ENCODE measurements at places on chromosomes 11 and 22.
A peak's percentile ranks its signal among the peaks of the same experiment; 100 is the strongest.

DNA sequence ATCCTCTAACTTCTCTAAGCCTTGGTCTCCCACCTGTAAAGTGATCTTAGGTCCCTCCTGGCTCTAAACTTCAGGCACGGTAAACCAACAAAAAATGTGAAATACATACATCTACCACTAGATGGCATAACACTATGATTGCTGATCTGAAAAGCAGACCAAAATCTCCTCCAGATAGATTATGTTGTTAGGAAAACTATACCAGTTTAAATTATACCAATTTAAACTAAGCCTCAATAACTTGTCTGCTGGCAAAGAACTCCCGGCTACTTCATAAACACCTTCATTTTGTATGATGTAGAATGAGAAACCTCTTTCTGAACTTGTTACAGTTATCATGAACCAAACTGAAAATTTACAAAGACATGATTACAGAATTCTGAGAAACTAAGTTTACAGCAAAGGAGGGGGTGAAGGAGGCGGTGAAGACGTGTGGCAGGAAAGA lies 85.9 kb downstream of the SBF2 start:
- DNase-seq, result peak; percentile 19

- no peak for DNase-seq
These were observed 123.6 kb downstream of the ABTB2 start for GRCh38 chr11:34234086-34234740.

DNA sequence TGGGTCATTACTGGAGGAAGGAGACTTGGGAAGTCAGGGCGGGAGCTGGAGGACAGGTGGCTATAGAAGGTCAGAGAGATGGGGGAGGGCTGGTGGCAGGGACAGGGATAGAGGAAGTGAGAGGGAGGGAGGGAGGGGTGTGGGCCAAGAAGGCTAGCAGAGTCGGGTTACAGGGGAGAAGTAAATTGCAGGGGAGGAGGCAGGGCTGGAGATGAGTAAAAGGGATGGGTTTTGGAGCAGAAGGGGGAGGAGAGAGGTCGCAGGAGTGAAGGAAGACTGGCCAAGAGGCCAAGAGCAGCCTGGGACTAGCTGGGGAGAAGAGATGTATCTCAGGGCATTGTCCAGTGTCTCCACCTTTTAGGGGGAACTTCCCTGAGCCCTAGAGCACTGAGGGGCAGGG lies 33.0 kb downstream of the LRRC10B start:
- DNase-seq, result no peak

DNA sequence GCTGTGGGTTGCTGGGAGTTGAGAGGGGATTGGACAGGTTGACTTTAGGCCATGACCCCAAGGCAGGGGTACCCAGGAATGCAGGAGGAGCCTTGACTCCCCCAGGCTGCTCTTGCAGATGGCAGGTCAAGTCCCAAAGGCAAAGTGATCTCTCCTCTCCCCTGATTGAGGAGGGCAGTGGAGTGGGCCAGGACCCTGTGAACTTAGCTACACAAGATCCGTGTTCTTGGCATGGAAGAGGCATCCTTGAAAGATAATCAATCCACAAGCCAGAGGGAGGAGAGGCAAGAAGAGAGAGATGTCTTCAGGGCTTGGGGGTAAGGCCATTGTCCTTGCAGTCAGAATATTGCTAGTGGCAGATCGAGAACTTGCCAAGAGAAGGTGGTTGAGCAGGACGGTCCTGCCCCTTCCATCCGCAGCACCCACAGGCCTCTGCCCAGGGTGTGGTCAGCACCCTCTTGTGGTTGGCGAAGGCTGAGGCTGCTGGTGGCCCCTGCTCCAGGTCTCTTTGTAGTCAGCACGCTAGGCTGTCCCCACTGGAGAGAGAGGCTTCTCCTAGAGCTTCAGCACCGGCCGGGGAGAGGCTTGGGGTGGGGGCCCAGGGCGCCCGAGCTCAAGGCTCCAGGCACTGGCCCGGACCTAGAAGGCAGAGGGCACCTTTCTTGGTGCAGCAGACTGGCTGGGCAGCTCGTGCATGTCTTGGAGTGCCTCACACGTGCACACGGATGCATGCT lies 45.4 kb downstream of the KCNC1 start:
- no peak for DNase-seq

DNA sequence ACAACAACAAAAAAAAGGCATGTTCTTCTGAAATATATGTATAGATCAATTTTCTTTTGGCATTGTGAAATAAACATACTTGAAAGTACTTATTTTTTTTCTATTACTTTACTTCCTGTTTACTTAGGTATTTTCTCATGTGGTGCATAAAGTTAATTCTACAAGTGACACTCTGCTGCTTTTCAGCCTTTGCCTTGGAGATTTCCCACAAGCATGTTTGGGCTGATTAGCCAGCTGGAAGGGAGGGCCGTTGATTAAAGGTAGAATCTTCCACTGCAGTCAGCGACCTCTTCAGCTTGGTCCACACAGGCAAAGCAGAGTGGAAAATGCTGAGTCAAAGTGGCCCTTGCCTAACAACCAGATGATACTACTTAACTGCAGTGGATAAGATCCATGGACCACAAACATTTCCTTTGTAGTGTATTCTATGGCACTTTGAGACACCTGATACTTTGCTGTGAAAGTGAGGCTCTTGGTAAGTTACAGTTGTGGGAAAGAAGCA lies 176.0 kb downstream of the ARHGAP42 start:
- no peak for DNase-seq

GRCh38 chr11:70364745-70365543 lies 33.4 kb upstream of the CTTN start:
- no peak for DNase-seq

- no peak for DNase-seq
These were observed 18.8 kb downstream of the SNX19 start for GRCh38 chr11:130897262-130898182.

DNA sequence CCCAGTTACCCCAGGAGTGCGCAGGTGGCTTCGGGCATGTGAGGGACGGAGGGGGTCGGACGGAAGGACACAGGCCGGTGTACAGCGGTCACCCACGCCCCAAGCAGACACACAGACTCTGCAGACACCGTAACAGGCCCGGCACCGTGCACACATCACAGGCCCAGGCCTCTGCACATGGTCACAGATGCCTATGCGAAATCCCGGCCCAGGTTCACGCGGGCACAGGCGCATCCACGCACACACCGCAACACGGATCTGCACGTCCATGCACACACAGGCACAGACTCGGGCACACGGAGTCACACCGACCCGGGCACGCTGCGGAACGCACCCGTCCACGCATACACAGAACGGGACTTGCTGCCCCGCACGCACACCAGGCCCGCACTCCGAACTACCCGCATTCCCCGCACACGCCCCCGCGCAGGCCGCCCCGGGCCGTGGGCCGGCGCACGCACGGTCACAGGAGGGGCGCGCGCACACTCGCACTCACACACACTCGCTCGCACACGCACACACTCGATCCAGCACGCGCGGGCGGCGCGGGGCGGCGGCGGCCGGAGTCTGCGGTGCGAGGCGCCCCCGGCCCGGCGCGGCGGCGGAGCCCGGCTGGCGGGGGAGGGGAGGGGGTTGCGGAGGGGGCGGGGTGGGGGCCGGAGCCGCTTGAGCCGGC lies at the start of gene MGAT3:
TSS of gene MGAT3 (plus strand) at position 491 of the 676 bp plus-strand sequence. CDS start 30,336 bp downstream, outside the sequence.
- no peak for DNase-seq

- DNase-seq, result no peak
These were observed 1.9 kb downstream of the TMA7B start for GRCh38 chr22:39962071-39962470.

DNA sequence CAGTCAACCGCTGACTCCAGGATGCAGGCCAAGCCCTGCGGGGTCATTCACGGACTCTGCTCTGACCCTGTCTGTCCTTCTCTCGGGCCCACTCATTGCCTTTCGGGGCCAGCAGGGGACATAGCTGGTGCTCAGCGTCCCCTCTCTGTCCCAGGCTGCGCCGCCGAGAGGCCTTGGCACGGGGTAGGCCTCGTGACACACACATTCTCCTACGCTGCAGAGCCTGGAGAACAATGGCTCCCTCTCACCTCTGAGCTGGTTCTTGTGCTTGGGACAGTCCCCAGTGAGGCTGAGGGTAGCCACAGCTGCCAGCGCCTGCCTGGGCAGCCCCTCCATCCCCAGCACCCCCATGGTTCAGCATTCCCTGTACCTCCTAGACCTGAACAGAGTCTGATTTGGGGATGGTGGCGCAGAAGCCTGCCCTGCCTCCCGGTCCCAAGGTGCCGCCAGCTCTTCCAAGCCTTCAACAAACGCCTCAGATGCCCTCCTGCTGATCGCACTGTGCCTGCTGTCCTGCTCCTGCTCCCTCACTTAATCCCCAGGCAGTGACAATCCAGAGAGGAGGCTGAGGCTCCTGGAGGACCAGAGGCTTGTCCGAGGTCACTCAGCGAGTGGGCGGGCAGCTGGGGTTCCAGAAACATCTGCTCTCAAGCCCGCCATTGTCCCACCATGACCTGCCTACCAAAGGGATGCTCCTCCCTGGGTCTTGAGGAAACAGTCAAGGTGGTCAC lies 30.4 kb downstream of the DUSP8 start:
- DNase-seq, result no peak

GRCh38 chr11:64931290-64931689 lies 4.4 kb downstream of the GPHA2 start:
- DNase-seq, result no peak

DNA sequence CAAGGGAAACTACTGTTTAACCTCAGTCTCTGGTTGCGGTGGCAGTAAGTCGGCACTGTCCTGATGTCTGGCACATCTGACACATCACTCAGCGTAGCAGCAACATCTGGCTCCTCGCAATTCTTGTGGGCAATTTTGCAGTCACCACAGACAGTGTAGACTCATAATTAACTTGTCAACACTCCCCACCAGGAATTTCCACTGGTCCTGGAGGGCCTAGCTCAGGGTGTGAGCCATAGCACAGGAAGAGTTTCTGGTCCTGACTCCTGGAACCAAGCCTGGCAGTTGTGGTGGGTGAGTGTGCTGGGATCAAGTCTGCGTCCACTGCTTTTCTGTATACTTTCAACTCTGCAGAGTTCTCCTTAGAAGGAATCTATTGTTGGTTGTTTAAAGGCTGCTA lies 209.7 kb downstream of the SNX19 start:
- DNase-seq, result no peak

DNA sequence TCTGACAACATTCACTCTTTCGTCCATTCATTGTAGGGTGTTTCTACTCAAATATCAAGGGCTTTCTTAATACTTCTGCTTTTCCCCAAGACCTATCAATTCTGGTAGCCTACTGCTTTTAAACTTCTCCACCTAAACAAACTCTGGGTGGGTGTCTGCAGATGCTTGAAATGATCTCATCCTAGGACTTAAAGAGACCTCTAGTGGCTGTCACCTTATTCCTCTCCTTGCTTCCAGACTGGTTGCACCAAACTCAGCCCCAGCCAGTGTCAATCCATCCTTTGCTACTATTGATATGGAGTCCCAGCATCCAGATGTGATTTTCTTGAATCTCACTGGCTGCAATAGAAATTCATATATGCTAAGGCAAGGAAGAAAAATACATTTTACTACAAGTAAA lies 274.7 kb downstream of the NXPE2 start:
- no peak for DNase-seq

- no peak for DNase-seq
These were observed 438 bp upstream of the PLA2G3 start for GRCh38 chr22:31140746-31141145.

DNA sequence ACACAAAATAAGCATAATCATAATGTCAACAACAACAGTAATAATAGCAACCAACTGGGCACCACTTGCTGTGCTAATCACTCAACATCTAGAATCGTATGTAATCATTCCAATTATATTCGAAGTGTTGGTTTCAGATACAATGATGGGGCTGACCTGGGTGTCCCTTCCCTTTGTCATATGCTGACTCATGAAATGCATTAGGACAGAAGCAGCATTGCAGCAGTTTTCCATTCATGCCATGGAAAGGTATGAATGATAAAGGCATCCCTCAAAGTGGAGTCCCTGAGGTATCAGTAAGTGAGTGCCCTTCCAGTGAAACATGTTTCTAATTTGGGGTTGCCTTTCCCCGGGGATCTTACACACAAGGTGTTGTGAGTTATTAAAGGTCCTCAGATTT lies 46.3 kb upstream of the ANO3 start:
- no peak for DNase-seq

DNA sequence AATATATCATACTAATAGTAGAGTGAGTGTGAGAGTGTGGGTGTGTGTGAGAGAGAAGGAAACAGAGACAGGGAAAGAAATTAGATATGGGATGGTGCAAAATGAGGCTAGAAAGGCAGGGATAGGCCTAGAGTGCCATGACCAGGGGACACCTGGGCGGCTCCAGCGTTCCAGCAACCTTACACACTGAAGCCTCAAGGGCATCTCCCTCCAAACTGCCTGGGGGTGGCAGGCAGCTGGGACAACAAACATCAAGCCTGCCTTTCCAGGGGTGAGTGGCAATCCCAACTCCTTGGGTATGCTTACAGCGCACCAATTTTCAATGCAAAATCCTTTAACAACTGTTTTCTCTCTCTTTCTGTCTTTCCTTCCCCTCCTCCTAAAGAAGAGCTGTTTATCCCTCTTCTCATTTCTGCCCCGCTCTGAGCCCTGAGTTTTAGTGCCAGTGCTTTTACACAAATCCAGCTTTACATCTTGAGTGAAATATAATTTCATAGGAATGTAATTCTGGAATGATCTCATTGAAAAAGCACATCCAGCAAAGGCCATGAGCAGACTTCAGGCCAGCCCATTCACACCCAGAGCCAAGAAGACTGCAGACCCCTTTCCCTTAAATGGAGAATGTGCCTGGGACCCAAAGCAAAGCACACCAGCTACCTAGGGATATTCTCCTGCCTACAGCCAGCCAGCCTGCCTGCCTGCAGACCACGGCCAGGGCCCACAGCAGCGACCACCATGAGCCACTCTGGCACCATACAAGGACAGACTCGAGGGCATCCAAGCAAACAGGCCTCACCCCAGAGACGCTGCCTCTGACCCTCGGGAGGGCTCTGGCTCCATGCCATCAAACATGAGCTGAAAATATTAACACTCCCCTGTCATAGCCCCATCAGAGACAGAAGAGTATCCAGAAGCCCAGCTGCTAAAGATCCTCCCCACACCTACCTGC lies 90.3 kb downstream of the RPL27A start:
- DNase-seq, result no peak

- DNase-seq, result no peak
These were observed 29.3 kb downstream of the FAT3 start for GRCh38 chr11:92253945-92254344.

DNA sequence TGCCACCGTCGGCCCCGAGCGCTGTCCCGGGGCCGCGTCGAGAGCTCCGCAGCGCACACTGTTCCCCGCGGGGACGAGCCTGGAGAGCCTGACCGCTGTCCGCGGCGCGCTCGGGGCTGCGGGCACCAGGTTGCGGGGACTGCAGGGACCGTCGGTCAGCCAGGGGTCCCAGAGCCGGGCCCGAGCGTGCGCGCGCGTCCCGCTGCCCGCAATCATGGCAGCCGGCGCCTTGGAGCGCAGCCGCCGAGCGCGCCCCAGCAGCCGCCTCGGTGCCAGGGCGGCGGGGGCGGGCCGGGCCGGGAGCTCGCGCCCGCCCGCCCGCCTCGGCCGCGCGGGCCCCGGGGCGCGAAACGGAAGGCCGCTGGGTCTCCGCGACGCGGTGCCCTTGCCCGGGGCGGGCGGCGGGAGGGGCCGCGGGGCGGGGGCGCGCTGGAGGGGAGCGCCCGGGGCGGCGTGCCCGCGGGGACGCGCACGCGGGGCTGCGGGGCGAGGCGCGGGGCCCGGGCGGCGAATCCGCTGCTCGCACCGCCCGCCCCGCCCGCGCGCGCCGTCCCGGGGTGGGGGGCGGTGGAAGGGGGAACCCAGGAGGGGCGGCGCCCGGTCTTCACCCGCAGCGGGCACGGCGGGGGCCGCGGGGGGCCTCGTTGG lies 79.4 kb upstream of the PPARA start:
- DNase-seq, result no peak

- no peak for DNase-seq
These were observed 4.9 kb downstream of the IGF2 start for GRCh38 chr11:2134022-2135010.

GRCh38 chr11:128375961-128376360 lies 211.4 kb downstream of the ETS1 start:
- DNase-seq, result no peak

- DNase-seq, result no peak
These were observed 12.0 kb downstream of the BRSK2 start for GRCh38 chr11:1401656-1402221.
